ENCODE measurements at places on chromosomes 5 and 9.

GRCh38 chr5:30113542-30113941 is 1079.9 kb upstream of the CDH6 start:
- no peak for DNase-seq

- no peak for DNase-seq
Observed at GRCh38 chr5:154727361-154727760, 27.8 kb upstream of the LARP1 start.

- no peak for DNase-seq
Observed at GRCh38 chr5:78553580-78554353, 94.8 kb downstream of the LHFPL2 start.

GRCh38 chr9:123796618-123797484 is 133.1 kb downstream of the DENND1A start:
- no peak for DNase-seq

DNA sequence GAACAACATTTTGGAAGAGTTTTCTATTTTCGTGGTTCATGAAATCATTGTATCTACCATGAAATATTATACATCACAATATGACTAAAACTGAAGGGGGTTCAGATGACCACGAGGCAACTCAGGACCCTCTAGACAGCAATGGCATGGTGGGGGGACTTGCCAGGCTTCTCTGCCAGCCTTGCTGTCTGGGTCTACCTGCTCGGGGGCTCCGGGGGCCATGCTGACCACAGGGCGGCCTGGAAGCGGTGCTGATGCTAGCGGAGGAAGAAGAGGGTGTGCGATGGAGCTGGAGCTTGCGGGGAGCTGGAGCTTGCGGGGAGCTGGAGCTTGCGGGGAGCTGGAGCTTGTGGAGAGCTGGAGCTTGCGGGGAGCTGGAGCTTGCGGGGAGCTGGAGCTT is 89.2 kb upstream of the IRX4 start:
- no peak for DNase-seq

Measured in stimulated activated CD4-positive, alpha-beta T cell treated with anti-CD3 and anti-CD28 coated beads, Interleukin-1b, Interleukin-23, amount 100 ng/mL, for 1 hour (primary cell).